G401 (cell line): ENCODE measurements at places on chromosomes 11 and 22. TPM values are rescaled to one million over a fixed set of nuclear protein-coding genes. Genes with fewer than 3 reads are reported as not detected.
A peak's percentile ranks its signal among the peaks of the same experiment; 100 is the strongest.

HEPHL1 gene
- total RNA-seq: not detected in 2 replicates

OR56A1 gene
- total RNA-seq: not detected in 2 replicates

C22orf31 gene
- not detected in 2 replicates for total RNA-seq

LRRC56 gene
- 0.03 and 1.0 TPM in 2 replicates for total RNA-seq

DNA sequence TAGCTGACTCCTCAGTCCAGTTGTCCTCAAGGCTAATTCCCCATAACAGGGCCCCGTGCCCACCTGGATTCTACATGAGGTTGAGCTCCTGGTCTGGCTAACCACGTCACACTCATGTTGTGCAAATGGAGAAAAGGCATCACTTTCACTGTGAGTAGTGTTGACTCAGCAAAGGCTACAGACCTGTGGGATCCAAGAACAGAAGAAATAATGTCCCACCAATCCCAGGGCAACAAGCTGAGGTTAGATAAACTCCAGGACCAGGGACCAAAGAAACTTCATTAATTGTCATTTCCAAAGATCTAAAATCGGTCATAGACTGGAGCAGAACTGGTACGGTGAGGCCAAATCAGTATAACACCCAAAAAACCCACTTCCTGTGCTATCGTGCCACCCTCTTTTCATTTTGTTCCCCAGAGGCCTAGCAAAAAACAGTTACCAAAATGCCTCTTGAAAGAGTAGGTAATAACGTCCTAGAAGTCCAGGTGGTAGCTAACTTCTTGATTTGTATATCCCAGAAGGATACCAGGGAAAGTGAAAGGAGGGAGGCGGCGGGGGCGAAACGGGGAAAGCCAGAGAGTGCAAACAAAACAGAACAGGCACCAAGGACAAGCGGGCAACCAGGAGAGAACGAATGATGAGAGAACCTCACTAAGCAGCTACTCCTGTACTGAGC lies 1.4 kb downstream of the PCSK7 start:
- no peak for DNase-seq

DNA sequence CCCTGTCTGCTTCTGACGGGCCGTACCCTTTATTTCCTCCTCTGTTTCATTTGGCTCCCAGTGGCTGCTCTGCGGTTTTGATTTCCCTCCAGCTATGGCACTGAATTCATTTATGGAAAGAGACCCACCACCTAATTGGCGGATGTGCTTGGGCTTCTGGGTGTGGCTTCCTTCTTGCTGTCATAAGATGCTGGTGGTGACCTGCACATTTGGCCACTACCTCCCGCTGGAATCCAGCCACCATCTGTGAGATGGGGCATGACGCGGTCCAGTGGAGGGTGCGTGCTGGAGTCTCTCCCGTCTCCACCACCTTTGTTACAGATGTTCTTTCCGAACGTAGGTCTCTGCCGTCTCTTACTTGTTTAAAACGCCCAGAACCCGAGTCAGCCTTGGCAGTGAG lies 47.7 kb upstream of the FADD start:
- DNase-seq: no peak

- DNase-seq: no peak
Measured at GRCh38 chr11:44475114-44475686, 90.3 kb upstream of the CD82 start.

GRCh38 chr11:57668434-57668782 lies 494 bp downstream of the ZDHHC5 start:
- peak; percentile 16 for DNase-seq

- DNase-seq: no peak
Measured at GRCh38 chr11:3638513-3638912, 3.3 kb downstream of the ART5 start.

- DNase-seq: no peak
Measured at GRCh38 chr11:28965819-28966218, 857.6 kb downstream of the METTL15 start.

DNA sequence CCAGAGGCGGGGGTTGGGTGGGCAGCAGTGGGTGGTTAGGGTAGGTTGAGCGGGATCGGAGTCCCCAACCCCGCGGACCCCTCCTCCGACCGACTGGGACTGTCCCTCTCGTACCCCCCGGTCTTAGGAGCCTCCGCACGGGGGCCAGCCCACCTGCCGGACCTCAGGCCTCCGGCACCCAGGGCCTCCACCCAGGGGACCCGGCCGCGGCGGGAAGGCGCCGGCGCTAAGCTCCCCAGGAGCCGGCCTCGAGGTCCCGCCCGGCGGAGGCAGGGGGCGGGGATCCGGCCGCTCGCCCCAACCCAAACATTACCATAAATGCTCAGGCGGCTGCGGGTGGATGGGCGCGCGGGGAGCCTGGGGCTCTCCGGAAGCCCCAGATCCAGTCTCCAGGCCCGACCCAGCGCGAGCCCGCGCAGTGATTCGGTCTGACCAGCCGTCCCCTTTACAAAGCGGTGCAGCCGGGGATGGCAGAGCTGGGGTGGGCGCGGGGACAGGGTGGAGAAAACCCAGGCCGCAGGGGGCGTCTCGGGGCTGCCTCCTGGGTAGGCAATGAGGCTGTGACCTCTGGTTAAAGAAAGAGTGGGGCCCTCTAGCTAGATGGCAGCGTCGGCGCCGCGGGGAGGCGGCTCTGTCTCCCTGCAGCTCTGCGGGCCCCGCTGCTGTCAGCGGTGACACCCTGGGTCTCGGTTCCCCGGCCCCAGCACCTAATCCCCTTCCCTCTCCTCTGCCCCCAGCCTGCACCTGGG lies 4.0 kb upstream of the MCAM start:
- peak; percentile 58 for DNase-seq

DNA sequence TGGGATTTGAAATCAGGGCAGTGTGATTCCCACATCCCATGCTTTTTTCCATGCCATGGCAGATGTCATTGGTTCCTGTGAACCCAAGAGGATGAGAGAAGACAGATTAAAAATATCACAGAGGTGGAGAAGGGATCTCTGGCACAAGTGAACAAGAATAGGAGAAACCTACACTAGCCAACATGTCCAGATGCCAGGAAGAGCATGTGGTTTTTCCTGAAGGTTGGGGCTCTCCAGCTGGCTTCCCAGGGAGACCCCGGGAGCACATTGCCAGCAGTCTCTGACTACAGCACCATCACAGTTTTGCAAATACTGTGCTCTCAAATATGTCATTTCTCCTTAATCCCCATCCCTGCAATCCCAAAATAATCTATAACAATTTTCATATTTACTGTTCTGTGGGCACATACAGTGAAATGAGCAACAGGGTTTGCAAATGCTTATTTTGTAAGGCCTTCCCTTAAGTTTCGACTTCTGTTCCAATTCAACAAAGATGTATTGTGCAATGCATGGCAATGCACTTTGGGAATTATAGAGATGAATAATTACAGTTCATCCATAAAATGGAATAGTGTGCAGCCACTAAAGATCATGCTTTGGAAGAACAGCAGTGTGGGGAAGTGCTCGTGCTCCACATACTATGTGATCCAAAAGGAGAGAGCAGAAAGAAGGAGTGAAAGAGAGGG lies 4.8 kb downstream of the ANKK1 start:
- peak; percentile 29 for DNase-seq

DNA sequence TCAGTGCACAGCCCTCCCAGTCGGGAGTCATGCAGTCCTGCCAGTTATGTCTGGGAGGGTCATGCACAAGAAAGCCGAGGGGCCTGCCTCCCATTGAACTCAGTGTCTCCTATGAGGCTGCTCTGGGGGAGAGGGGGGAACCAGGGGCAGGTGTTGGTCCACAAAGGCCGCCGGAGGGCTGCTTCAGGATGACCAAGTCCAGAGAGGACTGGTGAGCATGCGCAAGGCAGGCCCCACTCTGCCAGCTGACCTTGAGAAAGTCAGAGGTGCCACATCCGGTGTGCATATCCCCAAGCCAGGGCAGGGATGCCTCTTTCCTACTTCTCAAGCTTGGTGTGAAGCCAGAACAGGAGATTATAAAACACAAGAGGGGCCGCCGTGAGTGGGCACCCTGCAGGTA lies 4.4 kb downstream of the SCN4B start:
- no peak for DNase-seq

GRCh38 chr22:20262582-20263147 lies 5.5 kb downstream of the RTN4R start:
- no peak for DNase-seq

DNA sequence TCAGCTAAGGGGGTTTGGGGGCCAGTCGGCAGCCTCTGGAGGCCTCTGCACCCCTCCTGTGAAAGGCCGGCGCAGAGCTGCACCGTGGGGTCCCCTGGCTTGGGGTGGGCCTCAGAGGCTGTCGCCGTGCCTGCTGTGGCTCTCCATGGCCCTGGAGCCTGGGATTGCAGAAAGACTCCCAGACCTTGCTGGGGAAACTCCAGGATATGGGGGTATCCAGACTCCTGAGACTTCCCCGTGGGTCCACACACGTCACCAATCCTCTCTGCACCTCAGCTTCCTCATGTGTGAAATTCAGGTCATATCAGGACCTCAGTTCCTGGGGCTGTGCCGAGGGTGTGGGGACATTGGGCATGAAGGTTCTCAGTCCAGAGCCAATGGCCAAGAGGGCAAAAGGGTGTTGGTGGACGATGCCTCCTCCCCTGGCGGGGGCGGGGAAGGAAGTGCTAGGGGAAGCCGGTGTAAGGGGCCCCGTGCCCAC lies 97.1 kb downstream of the KCNQ1 start:
- DNase-seq: no peak

DNA sequence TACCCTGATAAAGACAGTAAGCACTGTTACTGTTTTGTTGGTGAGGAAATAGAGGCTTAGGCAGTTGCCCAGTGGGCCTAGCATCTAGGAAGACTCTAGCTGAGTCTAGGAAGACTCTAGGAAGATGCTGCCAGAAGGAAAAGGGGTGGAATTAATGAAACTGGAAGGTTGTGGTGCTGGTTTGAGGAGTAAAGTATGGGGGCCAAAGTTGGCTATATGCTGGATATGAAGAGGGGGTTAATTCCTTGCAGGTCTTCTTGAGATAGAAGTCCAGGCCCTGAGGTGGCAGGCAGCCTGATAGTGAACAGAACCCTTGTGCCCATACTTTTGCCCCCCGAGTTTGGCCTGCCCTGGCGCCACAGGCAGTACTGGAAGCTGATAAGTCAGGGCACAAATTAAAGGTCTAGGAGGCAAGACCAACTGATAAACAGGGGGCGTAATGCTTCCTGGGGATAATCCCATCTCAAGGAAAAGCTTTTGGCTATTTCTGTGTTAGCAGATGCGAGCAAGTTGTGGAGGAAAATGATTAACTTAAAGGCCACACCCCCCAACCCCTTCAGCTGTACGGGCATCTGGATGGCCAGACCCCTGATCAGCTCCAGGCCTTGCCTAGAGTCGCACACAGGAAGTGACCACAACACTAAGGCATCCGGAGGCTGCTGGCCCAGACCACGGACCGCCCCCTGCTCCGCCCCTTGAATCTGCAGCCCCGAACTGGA lies 3.1 kb downstream of the ILK start:
- DNase-seq: peak; percentile 57

GRCh38 chr11:116366980-116367645 lies 405.7 kb downstream of the BUD13 start:
- no peak for DNase-seq
